Cortex of kidney (tissue), 1 donor: ENCODE measurements at places on chromosomes 6 and 20.

DNA sequence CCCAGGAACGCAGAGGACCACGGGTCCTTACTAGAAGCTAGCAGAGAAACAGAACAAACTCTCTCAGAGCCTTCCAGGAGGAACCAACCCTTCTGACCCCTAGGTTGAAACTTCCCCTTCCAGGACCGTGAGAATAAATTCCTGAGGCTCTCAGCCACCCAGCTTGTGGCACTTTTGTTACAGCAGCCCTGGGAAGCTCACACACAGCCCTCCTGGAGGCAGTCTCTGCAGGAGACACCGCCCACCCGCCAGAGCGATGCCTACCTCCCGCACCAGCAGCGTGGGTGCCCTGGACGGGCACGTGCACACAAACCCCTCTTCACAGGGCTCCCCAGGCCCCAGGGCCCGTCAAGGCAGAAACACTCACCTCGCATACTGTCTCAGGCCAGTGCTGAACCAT lies 4.2 kb downstream of the RNASET2 start:
- no peak for DNase-seq

DNA sequence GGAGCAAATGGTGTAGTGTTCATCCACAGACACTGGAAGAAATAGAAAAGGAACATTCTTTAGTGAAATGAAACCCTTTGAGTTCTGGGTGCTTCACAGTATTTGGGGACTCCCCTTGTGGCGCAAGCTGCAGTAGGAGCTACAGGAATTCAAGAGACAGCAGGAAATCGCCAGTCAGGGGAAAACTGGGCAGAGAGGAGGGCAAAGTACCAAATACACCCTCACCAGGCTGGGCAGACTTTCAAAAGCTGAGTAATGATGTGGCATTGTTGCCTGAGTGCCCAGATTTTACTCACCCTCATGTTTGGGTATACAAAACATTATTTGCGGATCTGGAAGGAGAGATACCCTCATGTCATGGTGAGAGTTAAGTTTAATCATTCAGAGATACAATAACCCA lies 97.9 kb downstream of the SOD2 start:
- DNase-seq, result no peak

DNA sequence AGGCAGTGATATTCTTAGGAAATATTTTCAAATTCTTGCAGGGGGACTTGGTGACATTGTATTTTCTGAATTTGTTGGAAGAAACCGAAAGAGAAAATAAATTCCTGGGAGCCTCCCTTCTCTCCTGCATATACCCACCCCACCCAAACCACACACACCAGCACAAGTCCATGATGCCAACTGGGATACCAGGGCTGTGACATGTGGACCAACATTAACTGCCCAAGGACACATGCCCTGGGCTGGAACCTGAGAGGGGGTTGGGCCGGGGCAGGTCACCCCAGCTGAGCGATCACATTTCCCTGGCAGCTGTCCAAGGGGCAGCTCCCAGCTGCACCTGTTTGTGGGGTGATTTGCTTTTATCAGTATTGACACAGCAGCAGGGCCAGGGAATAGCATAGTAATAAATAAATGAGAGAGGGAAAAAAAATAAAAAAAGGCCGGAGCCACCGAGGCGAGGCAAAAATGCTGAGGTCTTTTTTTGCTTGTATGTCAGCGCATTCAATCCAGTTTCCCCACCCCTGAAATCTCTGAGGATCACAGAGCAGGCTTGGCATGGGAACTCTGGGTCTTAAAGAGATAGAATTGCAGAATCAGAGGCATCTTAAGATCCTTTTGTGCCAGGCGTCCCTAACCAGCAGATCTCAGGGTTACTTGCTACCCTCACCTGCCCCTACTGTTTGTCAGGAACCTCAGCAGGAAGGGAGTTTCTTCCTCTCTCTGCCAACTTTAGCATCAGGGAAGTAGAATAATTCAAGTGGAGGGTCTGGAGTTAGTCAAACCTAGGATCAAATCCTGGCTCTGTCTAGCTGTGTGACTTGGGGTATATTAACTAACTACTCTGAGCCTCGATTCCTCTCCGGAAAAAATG lies 66.5 kb upstream of the PIM1 start:
- DNase-seq, result no peak

GRCh38 chr6:4017058-4017739 lies 61.7 kb downstream of the FAM217A start:
- DNase-seq, result no peak
